Vagina (tissue), 2 donors: ENCODE measurements at places on chromosomes 11 and 22.

GRCh38 chr11:114846416-114846791, 168.1 kb downstream of the NXPE2 start:
- no peak for DNase-seq

GRCh38 chr22:42174062-42174461, 43.5 kb upstream of the CYP2D6 start:
- no peak for DNase-seq

- no peak for DNase-seq
These were observed 330.3 kb upstream of the PITPNB start for GRCh38 chr22:28249402-28249801.

DNA sequence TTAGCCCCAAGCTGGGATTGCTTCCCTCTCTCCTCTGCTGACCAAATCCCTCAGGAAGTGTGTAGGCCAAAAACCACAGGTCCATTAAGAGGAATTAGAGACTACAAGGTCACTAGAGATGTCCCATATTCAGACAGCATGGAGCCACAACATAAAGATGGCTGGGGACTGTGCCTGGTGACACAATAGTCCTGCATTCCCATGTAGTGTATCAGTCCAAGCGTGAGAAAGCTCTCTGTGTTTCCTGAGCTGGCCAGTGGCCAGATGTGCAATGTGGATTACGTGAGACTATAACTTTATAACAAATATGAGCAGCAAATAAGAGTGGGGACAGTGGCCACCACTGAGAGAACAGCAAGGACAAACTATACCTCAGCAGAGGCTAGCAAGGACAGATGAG, 7.6 kb upstream of the MS4A10 start:
- DNase-seq, result no peak

DNA sequence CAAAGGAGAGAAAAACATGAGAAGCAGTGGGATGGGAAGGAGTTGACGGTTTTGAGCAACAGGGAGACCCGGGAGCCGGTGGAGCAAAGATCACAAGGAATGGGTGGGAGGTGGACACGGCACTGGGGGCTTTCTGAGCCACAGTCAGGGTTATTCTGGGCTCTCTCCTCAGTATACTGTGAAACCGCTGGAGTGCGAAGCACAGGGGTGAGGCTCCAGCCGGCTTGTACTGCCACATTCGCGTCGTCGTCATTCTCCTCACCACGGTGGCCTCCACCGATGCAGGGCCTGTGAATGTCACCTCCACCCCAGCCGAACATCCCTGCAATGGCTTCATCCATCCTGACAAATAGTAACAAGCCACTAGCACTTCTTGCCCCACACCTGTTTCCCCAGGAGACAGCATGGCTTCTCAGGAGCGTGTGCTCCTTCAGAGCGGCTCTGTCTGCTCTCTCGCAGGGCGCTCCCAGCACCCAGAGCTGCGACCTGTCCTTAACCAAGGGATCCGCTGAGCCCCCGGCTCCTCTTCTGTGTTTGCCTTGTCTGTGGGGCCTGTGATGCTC, 1165.3 kb downstream of the TBC1D22A start:
- no peak for DNase-seq

- no peak for DNase-seq
These were observed 56.4 kb upstream of the CTTN start for GRCh38 chr11:70341881-70342429.

DNA sequence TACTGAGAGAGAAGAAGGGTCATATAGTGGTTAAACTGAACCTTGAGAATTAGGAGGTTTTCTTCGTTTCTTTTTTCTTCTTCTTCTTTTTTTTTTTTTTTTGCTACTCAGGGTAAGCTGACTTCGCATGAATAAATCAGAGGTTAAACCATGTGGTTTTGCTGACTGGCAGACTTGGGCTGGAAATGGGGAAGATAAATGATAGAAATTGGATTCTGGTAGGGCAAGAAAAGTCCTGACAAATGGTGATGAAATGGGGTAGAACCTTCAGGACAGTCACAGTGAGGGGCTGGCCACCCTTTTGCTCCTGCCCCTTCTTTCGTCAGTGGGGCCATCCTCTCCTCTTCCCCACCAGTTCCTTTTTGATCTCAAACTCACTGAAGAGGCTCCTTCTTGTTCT, 1.6 kb upstream of the SWAP70 start:
- DNase-seq, result no peak

DNA sequence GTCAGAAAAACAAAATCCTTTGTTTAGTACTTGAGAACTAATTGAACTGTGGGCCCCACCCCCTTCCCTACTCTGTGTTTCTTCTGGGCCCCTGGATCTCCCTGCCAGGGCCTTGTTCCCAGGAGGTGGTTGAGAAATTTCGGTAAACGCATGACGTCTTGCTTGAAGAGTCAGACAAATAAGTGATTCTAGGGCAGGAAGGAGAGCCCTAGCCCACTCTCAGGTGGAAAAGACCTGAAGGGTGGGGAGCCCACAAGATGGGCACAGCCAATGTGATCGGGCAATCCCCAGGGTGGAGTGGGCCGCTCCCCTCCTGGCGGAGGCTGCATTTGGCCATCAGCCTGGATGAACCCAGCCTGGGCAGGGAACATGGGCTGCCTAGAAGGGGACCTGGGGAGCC, 16.8 kb upstream of the P2RY2 start:
- DNase-seq, result no peak
